ENCODE measurements at places on chromosomes 7 and 10.

- DNase-seq = no peak
These were observed 73.2 kb upstream of the SHH start for GRCh38 chr7:155885167-155886155.

DNA sequence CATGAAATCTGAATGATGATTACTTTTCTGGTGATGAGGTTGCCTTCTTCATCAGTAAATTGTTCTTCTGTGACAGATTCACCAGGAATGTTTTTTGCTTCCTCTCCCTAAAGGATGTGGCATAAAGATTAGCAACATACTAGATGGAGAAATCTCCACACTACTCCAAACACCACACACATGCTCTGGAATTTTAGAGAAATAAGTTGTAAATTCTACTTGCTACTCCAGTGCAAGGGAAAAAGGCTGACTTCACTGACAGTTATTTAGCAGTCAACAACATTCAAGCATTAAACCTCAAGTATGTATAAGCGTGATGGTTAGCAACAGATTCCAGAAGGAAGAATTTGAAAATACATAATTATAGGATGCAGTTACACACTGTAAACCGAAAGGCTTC, 137.9 kb upstream of the CCDC6 start:
- no peak for DNase-seq

DNA sequence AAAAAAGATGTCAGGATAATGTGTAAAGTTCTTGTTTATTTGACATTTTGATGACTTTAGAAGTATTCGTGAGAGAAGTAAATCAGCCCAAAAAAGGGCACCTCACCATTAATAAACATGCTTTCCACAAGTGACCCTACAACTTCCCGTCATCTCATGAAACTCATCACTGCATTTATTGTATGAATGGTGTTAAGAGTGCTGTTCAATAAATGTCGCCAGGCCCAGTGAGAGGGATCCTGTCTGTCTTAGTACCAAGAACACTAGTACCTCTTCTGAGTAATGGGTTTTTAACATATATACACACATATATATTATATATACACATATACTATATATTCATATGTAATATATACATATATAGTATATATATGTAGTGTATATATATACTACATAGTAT, 61.9 kb downstream of the TMEM26 start:
- no peak for DNase-seq

- DNase-seq = no peak
These were observed 21.0 kb downstream of the IL15RA start for GRCh38 chr10:5956146-5956936.

DNA sequence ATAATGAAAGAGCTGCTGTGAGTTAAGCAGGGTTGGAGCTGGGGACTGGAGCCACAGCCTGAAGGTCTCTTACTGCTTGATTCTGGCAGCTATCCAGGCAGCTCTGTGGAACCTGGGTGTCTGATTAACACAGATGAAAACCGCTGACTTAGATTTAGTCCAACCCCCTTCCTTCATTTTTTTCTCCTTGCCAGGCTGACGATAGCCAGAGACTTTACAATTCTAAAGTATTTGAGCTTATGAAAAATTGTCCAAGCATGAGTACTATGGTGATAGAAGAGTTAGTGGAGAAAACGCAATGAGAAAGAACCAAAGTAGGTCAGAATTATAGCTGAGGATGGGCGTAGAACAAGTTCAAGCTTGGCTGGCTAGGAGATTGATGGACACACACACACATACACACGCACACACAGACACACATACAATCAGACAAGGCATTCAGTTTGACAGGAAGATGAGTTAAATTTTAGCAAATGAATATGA, 13.5 kb upstream of the GPR85 start:
- no peak for DNase-seq

GRCh38 chr10:124069341-124070264, 23.8 kb downstream of the CHST15 start:
- DNase-seq = no peak

GRCh38 chr10:124281666-124282065, 137.1 kb downstream of the OAT start:
- no peak for DNase-seq

DNA sequence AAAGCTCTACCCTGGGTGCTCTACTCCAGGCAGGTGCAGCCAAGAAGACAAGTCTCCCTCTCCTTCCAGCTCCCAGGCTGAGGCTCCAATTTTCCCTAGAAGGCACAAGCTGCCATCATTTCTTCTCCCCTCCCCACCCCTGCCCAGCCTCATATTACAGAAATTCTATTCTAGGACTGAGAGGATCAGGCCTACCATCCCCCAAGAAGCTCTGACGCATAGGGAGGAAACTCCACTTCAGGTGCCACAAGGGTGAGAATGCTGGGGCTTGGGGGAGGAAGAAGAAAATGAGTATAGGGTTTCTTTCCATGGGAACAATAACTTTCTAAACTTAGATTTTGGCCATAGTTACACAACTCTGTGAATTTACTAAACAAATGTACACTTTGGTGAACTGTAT, 35.3 kb downstream of the FEZF1 start:
- no peak for DNase-seq

- no peak for DNase-seq
These were observed 155.7 kb upstream of the TNS3 start for GRCh38 chr7:47737601-47738000.
